ENCODE measurements at places on chromosomes 2 and 18.

DNA sequence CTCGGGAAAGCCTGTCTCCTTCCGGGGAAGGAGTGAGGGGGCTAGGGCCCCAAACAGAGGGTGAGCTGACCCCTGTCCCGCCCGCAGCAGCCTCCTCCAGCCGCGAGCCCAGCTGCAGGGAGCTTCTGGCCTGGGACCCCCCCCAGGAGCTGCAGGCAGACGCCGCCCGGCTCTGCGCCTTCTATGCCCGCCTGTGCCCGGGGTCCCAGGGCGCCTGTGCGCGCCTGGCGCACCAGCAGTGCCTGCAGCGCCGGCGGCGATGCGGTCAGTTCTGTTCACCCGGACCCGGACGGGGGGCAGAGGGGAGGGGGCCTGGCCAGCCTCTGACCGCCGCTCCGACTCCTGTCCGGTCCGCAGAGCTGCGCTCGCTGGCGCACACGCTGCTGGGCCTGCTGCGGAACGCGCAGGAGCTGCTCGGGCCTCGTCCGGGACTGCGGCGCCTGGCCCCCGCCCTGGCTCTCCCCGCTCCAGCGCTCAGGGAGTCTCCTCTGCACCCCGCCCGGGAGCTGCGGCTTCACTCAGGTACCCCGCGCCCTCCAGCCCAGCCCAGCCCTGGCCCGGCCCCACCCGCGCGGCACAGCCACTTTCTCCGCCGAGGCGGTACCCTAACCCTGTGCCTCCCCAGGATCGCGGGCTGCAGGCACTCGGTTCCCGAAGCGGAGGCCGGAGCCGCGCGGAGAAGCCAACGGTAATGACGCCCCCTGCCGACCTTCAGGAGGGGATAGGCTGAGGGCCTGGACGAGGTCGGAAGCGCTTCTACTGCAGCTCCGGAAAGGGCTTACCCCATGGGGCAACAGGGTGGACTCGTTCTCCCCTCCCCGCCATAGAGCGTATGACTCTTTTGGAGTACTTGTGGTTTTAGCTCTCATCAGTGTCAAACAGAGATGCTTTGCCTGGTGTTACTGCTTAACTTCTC, 2.0 kb upstream of the CHRND start:
- no peak for DNase-seq

- no peak for DNase-seq
Observed at GRCh38 chr2:37156071-37156856, 516 bp downstream of the EIF2AK2 start.

GRCh38 chr2:13413989-13414388, 697.3 kb downstream of the TRIB2 start:
- no peak for DNase-seq

- no peak for DNase-seq
Observed at GRCh38 chr2:42974169-42974720, 181.9 kb upstream of the HAAO start.

- DNase-seq, result no peak
Observed at GRCh38 chr18:77068321-77069312, 64.0 kb downstream of the MBP start.

GRCh38 chr2:237665713-237666143, 38.3 kb downstream of the LRRFIP1 start:
- DNase-seq, result no peak

- no peak for DNase-seq
Observed at GRCh38 chr18:23401400-23402347, 51.4 kb upstream of the RIOK3 start.

- DNase-seq, result no peak
Observed at GRCh38 chr2:28639092-28639691, 112.4 kb upstream of the PPP1CB start.

DNA sequence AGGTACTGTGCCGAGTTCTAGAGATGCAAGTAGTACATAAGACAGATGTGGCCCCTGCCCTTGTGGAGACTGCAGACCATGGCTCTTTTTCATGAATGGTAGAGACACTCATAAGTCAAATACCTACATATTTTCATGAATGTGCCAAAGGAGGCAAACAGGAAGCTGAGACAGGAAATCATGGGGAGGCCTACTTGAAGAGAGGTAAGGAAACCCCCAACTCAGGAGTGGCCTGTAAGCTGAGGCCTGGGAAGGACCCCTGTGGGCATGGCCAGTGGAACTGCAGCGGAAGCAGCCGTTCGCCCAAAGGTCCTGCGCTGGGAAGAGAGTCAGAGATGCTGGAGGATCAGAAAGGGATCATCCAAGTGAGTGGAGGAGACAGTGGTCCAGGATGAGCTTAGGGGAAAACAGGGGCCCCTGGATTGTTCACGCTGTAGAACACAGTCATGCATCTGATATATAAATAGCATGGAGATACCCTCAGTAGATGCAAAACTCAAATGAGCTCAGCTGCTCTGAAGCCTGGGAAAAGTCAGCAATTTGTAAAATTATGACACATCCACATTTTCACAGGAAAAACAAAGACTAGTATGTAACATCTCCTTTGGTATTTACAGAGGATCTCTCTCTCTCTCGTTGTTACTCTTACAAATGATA, 228.9 kb downstream of the NEDD4L start:
- no peak for DNase-seq

DNA sequence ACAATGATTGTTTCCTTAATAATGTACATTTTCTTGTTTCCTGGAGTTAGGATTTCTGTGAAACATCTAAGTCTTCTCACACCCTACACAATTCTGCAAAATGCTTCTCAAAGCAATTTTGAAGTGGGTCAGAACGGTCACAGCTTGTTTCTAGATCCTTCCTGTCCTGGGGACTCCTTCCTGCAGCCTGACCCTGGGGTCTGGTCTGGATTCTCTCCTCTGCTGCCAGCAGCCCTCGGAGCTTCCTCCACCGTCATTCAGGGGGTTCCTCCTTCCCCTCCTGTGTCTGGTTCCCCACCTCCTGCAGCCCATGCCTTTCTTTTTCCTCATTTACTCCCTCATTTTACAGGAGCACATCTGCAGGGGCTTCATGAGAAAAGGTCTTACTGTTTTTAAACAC, 322.1 kb downstream of the AGPS start:
- no peak for DNase-seq

DNA sequence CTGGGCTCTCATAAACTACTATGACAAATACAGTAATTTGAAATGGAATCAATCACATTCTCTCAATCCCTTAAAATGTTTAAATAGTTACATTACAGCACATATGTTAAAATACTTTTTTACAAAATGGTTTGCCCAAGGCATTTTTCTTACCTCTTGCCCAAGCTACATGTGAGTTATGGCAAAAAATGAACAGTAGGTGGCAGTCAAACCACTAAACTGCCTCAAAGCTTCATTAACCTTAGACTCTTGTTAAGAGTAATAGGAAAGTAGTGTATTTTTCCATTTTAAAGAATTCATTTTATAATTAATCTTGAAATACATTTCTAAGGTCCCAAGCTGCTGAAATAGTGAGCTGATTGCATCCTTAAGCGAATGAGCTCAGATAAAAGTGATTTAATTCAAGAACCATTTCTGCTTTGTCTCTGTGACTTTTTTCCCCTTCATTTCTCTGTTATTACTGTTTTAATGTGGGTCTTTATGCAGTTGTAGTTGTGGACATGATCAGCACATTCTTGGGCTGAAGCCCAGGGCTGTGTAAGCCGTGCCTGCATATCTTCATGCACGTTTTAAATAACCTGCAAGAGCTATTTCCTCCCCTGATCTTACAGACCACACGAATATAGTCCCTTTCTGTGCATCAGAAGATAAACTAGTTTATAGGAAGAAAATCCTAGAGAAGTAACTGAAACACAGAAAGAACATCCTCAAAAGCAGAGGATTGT, 311.8 kb downstream of the LNPK start:
- DNase-seq, result no peak

DNA sequence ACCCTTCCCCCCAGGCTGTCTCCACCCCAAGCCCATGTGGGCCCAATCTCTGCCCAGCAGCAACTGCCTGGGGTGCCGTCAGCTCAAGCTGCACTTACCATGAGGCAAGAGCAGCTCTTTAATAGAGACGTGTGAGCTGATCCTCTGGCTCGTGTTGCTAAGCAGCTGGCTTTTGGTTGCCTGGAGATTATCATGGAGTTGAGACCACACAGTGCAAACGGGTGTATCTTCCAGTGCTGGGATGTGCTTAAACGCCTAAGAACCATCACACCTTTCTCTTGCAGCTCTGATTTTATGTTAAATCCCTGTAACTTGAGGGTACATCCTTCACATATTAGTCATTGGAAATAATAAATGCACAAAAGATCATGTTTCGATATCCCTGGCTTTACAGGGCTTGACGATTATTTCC, 271.1 kb downstream of the PRKCE start:
- no peak for DNase-seq

- no peak for DNase-seq
Observed at GRCh38 chr18:28650860-28651259, 473.9 kb upstream of the CDH2 start.

DNA sequence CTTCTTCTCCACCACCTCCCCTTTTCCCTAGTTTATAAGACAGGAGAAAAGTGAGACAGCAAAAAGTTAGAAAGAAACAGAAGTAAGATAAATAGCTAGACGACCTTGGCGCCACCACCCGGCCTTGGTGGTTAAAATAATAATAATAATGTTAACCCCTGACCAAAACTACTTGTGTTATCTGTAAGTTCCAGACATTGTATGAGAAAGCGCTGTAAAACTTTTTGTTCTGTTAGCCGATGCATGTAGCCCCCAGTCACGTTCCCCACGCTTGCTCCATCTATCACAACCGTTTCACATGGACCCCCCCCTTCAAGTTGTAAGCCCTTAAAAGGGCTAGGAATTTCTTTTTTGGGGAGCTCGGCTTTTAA, 1.5 kb upstream of the BUB1 start:
- DNase-seq, result no peak

- DNase-seq, result no peak
Observed at GRCh38 chr2:221476195-221476594, 95.9 kb downstream of the EPHA4 start.

GRCh38 chr18:984004-984403, 79.3 kb downstream of the ADCYAP1 start:
- DNase-seq, result no peak

- DNase-seq, result no peak
Observed at GRCh38 chr2:174711206-174711605, 53.1 kb downstream of the CHRNA1 start.

DNA sequence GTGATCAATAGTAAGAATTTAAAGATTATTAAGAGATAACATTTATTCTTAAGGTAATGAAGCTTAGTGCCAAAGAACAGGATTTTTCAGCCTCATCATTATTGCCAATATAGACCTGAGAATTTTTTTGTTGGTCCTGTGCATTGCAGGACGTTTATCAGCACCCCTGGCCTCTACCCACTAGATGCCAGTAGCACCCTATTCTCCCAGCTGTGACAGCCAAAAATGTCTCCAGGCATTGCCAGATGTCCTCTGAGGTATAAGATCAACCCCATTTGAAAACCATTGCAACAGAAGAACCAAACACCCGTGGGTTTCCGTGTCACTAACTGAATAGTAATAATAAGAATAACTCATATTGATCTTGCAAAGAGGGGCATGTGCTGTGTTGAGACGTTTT, 700.0 kb upstream of the SOX11 start:
- DNase-seq, result no peak

DNA sequence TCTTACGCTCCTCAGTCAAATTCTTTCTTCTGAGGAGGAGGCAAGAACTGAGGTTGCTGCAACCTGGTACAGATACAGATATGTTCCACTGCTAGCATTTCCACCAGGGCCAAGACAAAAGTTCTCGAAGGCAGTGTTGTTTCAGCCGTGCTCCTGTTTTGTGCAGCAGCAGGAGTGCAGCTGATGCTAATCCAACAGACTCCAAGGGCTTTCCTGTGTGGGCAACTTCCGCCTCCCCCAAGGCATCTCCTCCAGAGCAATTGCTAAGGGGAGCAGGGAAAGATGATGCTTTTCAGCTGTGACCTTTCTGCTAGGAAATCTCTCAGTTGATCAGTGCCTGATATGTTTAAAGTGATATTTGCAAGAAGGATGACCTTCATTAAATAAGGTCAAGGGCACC, 52.6 kb upstream of the DAPL1 start:
- no peak for DNase-seq

GRCh38 chr2:36676364-36676763, 20.1 kb upstream of the VIT start:
- no peak for DNase-seq
